G401 (cell line): ENCODE measurements at places on chromosomes 1 and 21. TPM values are rescaled to one million over a fixed set of nuclear protein-coding genes. Genes with fewer than 3 reads are reported as not detected.

DNA sequence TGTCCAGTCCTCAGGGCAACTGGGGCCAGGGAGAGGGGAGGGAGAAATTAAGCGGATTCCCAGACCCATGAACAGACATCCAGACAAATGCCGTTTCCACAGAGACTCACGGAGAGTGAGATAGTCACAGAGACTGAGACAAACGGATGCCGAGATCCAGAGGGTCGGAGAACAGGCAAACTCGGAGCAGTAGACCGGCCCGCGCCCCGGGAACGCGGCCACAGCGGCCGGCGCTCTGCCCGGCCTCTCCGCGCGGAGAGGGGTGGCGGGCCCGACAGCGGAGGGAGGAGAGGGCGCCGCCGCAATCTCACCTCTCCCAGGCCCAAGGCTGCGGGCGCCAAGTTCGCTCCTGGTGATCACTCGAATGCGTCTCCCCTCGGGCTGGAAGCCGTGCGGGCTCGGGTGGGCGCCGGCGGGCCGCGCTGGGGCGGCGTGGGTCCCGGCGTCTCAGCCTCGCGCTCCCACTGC is 831 bp upstream of the FOXD2 start:
- DNase-seq, result no peak

The SPAG17 gene
- total RNA-seq, result 11.0 and 11.2 TPM in 2 replicates

- DNase-seq, result no peak
Measured at GRCh38 chr1:59266180-59266926, 30.5 kb upstream of the FGGY start.

The TLCD4 gene
- total RNA-seq, result 0.06 and 6.2 TPM in 2 replicates

DNA sequence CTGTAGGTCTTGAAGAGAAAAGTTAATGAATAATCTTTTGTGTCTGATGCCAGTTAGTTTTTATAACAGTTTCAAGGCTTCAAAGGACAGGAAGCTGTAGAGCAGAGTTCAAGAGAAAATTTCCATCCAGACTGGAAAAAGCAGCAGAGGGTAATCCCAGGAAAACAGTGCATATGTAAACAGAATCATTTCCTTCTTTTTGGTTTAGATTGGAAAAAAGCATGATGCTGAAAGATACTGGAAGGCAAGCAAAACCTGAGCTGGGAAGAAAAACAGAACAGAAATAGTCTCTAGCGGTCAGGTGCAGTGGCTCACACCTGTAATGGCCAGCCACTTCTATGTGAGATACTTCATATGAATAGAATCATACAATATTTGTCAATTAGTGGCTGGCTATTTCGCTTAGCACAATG is 71.9 kb downstream of the ZSWIM5 start:
- no peak for DNase-seq

The PRAMEF17 gene
- not detected in 2 replicates for total RNA-seq

The UMODL1 gene
- total RNA-seq, result not detected in 2 replicates

GRCh38 chr1:200298242-200298641 is 111.6 kb downstream of the ZNF281 start:
- no peak for DNase-seq

- DNase-seq, result no peak
Measured at GRCh38 chr1:175200678-175201521, 8.3 kb upstream of the KIAA0040 start.

- no peak for DNase-seq
Measured at GRCh38 chr1:107673006-107673405, 292.0 kb downstream of the VAV3 start.

The LEMD1 gene
- total RNA-seq, result 13.2 and 15.0 TPM in 2 replicates
